ACHN (cell line): ENCODE measurements at places on chromosomes 11 and 22.

DNA sequence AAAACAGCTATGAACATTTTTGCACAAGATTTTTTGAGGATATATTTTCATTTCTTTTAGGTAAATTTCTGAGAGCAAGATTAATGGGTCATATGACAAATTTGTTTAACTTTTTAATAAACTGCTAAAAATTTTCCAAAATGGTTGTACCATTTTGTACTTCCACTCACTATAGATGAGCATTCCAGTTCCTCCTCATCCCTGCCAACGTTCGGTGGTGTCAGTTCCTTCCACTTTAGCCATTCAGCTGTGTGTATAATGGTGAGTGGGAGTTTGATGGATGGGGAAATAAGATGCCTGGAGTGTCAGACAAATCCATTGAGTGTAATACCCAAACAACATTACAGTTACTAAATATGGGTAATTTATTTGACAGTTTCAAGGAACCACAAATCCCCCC lies 49.7 kb downstream of the MIAT start:
- DNase-seq, result no peak

DNA sequence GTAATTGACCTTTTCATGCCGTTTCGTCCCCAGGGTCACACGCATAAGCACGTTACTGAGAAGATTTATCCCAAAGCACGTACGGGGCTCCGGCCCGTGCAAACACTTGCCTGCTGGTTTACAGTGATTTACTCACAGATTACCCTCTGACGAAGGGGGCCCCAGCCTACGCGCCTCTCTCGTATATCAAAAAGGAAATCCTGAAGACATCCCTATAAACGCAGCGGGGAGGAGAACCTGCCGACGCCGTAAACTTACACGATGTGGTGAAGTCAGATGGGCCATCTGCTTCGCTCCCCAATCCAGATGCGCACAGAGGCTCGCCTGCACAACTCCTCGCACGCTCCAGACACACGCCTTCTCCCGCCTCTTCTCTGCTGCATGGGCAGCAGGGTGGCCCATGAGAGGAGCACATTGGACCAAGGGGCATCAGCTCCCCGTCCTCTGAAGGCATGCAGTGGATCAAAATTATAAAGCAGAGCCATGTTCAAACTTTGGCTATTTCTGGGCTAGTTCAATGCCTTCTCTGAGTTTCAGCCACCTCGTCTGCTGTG lies 123.6 kb downstream of the MN1 start:
- DNase-seq, result no peak

GRCh38 chr11:70027451-70027850 lies 50.7 kb upstream of the ANO1 start:
- no peak for DNase-seq

DNA sequence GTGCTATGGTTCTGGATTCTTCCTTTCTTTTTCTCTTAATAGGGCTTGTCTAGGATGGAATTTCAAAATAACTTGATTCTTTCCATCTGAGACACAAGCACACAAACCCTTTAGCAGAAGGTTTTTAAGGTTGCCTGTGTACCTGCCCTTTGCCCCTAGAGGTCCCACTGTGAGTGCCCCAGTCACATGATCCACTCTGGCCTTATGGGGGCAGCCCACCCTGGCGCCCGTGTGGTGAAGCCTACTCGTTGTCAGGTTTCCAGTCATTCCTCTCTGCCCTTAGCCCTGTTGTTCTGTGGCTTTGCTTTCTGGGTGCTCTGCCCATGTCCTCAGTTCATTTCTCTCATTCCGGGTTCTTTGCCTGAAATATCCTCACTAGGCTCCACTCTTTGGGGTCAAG lies 51.8 kb downstream of the ZNRF3 start:
- no peak for DNase-seq

DNA sequence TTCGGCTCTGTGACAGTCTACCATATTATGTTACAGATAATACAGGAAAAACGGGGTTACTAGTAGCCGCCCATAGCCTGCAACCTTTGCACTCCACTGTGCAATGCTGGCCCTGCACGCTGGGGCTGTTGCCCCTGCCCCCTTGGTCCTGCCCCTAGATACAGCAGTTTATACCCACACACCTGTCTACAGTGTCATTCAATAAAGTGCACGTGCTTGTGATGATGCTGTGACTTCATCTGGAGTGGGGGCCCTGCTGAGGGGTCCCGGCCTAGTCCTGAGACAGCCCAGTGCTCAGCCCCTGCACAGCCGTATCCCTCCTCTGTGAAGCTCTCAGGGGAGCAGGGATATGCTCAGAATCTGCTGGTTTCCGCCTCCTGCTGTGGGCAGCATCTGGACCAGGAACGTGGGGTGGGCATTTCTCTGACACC lies 1.2 kb downstream of the IFITM1 start:
- DNase-seq, result no peak

DNA sequence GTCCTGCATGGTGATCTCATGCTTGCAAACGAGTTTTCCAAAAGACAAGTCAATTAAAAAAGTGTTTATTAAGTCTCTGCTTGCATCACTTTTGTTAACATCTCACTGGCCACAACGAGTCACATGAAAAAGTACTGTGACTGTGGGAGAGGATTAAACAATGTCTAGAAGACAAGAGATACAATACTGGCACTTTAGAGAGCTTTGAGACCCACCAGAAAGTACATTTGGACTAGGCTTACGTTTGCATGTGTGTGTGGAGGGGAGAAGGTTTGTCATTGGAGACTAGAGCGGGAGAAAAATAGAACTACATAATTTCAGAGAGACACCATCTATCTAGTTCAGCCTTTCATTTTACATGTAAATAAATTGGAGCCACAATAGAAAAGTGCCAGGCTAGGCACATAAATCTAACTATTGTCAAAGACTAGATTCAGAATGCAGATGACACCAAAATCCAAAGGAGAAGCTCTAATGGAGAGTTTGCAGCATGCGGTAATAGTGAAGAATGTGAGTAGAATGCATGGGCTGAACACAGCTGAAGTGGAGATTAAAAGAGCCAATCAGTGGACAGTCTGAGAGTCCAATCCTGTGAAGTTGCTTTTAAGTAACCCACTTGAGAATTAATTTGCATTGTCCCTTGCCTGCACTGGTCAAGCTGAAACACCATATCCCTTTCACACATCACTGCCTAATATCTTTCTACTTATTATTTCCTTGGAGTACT lies 977.4 kb upstream of the FAT3 start:
- no peak for DNase-seq

GRCh38 chr11:111329306-111330204 lies 31.2 kb downstream of the POU2AF3 start:
- DNase-seq, result no peak

GRCh38 chr11:35554491-35555437 lies 29.3 kb upstream of the PAMR1 start:
- no peak for DNase-seq
